NCI-H2107 (cell line): ENCODE measurements at places on chromosomes 7 and 10.

- DNase-seq = no peak
These were observed 466.5 kb downstream of the PLXNA4 start for GRCh38 chr7:132109769-132110168.

GRCh38 chr7:55308186-55308929 lies 56.8 kb upstream of the LANCL2 start:
- DNase-seq = no peak

GRCh38 chr7:97576043-97576442 lies 155.8 kb upstream of the TAC1 start:
- no peak for DNase-seq

- DNase-seq = no peak
These were observed 40.1 kb downstream of the SEC23IP start for GRCh38 chr10:119932631-119933030.

DNA sequence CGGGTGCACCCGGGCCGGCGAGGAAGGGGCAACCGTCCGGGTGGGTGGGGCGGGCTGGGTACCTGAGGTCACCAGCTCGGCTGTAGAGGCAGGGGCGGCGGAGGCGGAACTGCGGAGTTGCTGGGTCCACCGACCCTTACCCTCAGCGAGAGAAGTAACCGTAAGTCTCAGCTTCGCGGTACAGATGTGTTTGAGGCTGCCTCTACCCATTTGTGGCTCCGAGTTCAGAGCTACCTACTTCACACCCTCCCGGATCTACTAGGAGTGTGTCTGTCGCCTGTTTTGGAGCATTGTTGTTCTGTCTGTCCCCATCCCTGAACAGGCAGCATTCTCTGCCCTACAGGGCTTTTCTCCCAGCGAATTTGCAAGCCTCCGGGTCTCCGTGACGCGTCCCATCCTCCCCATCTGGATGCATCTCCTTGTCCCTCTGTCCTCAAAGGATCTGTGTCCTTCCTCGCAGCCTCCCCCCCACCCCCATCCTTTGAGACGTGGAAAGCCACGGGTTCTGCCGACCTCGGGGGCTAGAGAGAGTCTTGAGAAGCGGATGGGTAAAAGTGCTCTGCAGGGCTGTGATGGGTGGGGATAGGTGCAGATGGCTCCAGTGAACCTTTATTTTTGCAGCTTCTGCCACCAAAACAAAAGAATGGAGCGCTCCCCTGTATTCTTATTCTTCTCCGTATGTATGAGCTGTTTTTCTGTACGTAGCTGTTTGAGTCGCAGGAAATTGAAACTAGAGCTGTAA lies 757 bp downstream of the ANKIB1 start:
- no peak for DNase-seq

- no peak for DNase-seq
These were observed 49.1 kb downstream of the ATXN7L1 start for GRCh38 chr7:105827151-105827875.

- no peak for DNase-seq
These were observed 33.5 kb upstream of the AUTS2 start for GRCh38 chr7:69564454-69565417.

- no peak for DNase-seq
These were observed 58.8 kb downstream of the ARL4A start for GRCh38 chr7:12746211-12746610.

DNA sequence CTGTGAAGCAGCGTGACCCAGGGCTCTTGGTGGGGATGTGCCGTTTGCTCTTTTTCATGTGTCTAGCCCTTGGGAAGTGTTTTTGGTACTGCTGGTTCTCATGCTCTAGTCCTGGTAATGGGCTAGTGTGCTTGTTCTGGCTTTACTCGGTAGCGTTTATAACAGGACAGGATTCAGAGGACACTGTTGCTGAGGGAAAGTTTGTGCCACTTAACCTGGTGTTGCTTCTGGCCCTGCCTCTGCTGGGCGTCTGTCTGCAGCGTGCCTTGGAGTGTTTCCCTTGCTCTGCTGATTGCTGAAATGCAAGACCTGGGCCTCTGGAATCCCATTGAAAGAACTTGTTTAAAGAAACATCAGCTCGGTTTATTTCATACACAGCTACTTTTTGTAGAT lies 35.0 kb downstream of the INPP5A start:
- DNase-seq = no peak

DNA sequence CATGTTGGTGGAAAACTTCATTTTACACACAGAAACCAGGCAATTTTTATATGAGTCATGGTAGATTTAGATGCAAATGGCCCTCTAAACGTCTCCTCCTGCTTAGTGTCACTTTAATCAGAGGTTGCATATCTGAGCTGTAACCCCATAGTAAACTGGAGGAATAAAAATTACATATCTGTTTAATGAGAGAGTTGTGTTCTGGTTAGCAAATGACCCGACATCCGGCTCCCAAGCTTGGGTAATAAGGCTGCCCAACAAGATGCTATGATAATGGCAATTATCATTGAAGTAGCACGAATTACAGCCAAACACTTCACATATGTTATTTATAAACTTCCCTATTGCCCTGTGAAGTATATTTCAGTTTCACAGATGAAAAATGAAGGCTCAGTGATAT lies 10.6 kb upstream of the ADAM12 start:
- no peak for DNase-seq

DNA sequence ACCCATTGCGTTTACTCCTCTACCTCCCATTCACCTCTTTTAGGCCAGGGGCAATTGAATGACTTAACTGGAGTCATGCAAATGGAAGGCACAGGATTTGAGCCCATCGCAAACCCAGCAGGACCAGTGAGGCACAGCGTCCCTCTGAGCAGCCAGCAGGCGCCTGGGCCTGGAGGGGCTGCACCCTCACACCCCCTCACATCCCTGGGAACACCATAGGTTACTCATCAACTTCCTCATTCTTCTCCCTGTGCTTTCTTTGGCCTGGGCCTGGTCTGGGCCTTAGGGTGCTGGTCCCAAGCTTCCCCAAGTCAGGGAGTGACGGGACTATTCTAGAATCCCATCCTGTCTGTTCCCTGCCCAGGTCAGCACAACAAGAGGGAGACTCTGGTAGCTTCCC lies 169.4 kb upstream of the EEPD1 start:
- no peak for DNase-seq

- no peak for DNase-seq
These were observed 139.0 kb downstream of the TPST1 start for GRCh38 chr7:66344166-66344565.

- DNase-seq = no peak
These were observed 45.6 kb downstream of the ZNF277 start for GRCh38 chr7:112252141-112252540.

GRCh38 chr7:47799524-47799923 lies 148.7 kb downstream of the PKD1L1 start:
- no peak for DNase-seq

GRCh38 chr7:92071032-92071431 lies 63.2 kb downstream of the CYP51A1 start:
- DNase-seq = no peak

- no peak for DNase-seq
These were observed 86.5 kb upstream of the HPS1 start for GRCh38 chr10:98533241-98533640.

GRCh38 chr7:74104702-74105101 lies 21.1 kb downstream of the LIMK1 start:
- no peak for DNase-seq

DNA sequence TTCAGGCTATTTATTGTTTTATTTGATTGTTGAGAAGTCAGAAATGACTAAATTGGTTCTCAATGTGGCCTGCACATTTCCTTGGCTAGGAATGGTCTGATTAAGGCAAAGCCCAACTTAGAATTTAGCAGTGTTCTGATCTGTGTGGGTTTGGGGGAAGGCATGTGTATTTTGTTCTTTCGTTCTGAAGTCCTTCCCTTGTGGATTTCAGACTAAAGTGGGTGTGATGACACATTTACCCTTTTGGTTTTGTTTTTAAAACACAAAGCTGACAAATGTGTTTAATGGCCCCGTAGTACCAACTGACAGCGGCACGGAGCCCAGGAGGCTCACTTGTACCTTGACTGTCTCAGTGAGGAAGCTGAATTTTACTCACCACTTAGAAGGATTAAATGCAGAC lies 452.3 kb upstream of the GALNT17 start:
- DNase-seq = no peak

GRCh38 chr10:71998119-71998839 lies 34.1 kb downstream of the CHST3 start:
- no peak for DNase-seq

DNA sequence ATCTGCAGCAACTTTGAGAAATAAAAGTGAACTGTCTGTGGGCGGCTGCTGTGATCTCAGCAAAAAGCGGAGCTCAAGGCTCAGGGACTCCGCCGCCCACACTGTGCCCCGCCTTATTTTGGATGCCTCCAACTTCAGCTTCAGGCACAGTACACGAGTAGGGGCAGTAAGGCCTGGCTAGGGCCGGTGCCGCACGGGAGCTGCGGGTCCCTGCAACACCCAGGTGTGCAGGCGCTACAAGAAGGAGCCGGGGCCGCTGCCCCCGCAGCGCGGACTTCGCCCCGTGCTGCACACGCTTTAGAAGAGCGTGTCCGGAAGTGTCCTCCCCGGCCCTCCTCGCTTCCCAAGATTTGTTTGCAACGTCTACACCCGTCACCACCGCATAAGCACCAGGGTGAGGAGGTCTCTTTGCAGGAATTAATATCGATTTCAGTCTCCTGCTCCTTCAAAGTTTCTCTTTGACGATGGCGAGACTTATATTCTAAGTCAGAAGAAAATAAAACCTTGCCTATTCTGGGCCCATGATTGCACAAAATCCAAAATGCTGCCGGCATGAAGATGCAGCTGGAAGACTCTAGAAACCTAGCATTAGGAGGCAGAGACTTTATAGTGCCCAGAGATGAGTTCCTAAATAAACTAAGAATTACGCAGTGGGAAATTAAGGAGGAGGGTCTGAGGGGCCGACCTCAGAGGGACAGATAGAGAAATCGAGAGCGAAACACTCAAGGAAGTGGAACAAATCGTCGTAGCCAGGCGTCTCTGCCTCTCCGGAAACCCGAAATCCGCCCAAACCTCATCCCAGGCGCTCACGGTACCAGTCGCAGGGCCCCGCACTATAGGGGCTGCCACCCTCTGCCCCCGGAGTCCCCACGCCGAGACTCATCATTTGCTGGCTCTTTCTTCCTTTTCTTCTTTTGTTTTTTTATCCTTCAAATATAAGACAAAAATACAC lies 6.4 kb downstream of the VAX1 start:
- DNase-seq = no peak

GRCh38 chr7:81721437-81721836 lies 48.4 kb downstream of the HGF start:
- no peak for DNase-seq

- DNase-seq = no peak
These were observed 272.3 kb upstream of the SEMA3C start for GRCh38 chr7:81190997-81191768.

DNA sequence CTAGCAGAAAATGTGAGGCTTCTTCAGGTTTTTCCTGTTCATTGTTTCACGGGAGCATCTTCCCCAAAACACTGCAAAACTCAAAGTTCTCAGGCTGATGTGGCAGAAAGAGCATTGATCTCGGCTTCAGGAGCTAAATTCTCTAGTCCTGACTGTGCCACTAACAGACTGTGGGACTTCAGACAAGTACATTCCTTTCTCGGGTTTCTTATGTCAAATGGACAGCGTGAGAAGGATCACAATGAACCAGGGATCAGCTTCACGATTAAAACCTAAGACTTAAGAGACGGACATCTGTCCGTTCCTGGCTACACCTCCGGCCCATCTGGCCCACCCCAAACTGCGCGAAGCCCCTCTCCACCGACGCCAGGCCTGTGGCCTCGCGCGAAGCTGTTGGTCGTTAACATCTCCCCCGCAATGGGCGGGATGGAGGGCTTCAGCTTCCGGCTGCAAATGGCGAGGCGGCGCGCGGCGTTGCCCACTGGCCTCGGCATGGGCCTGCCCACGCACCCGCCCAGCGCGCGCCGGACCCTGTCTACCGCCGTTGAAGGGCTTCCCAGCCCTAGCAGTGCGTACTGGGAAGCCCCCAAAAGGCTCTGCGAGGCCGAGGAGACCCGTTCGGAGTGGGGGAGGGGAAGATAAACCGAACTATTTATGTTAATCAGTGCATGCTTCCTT lies 549 bp upstream of the DDX50 start:
- peak; percentile 36 for DNase-seq

- peak; percentile 48 for DNase-seq
These were observed 404.2 kb downstream of the THSD7A start for GRCh38 chr7:11427686-11428273.

DNA sequence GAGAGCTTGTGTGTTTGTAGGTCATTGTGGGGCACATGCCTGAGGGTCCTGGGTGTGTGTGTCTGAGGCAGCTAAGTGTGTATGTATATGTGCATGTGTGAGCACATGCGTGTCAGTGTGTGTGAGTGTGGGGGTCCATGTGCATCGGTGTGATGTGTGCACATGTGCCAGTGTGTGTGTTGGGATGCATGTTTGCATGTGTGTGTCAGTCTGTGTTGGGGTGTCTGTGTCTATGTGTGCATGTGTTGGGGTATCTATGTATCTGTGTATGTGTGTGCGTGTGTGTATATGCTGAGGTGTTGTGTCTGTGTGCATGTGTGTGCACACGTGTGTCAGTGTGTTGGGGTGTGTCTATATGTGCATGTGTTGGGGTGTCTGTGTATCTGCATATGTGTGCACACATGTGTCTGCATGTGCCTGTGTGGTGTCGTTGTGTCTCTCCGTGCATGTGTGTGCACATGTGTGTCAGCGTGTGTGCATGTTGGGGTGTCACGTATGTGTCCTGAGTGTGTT lies 33.3 kb downstream of the PWWP2B start:
- no peak for DNase-seq

GRCh38 chr7:132872034-132872433 lies 209.9 kb downstream of the CHCHD3 start:
- DNase-seq = no peak

GRCh38 chr7:85896531-85896930 lies 709.7 kb upstream of the SEMA3D start:
- no peak for DNase-seq

GRCh38 chr10:8315619-8316021 lies 261.1 kb downstream of the GATA3 start:
- no peak for DNase-seq

- DNase-seq = no peak
These were observed 18.1 kb upstream of the GPR141 start for GRCh38 chr7:37665352-37666022.

DNA sequence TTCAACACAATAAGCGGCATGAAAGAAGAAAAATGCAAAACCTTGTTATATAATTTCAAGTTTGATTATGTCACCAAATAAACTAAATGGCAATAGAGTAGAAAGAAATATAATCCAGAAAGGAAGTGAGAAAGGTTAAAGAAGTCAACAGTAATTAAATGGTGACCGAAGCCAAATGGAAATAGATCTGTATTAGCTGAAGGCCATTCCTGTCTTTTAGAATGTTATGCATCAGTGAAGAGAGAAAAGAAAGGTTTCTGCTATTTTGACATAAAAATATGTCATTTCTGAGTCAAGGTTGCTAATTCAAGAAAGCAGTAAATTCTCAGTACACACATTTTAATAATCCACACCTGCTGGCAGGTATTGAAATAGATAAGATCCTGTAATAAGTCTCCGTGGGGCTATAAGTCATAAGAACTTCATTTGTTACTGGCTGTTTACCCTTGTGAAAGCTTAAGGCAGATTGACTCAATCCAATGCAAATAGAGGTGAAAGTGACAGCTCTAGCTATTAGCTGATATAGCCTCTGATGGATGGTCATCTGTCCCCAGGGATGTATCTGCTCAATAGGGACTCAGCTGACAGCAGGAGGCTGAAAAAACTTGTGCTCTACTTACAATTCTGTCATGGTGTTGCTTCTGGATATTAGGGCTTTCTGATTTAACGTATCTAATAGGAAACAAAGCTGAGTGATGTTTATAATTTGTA lies 152.1 kb downstream of the FZD1 start:
- DNase-seq = no peak

- DNase-seq = no peak
These were observed 81.7 kb downstream of the RNF32 start for GRCh38 chr7:156722043-156722826.
